KBM-7 (cell line): ENCODE measurements at places on chromosomes 16 and 17.

DNA sequence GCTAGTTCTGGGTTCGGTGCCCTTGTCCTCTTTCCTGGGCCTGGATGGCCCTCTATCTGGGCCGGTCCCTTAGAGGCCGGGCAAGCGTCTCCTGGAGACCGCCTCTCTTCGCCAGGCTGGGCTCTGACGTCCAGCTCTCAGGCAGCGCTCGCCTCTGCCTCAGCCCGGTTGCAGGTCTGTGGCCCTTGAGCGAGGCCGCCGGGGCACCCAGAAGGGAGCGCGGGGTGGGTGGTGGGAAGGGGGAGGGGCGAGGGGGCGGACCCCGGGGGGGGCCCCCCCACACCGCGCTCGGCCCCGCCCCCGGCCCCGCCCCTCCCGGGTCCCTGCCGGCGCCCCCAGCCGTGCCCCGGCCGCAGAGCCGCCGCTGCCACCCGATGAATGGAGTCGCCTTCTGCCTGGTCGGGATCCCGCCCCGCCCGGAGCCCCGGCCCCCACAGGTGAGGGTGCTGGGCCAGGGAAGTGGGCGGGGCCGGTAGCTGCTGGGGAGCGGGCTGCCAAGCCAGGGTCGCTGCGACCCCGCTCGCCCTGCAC lies at the start of gene ARHGAP23:
TSS of gene ARHGAP23 (plus strand) at position 353 of the 531 bp plus-strand sequence. CDS start at position 375, 22 bp downstream.
- DNase-seq: no peak

DNA sequence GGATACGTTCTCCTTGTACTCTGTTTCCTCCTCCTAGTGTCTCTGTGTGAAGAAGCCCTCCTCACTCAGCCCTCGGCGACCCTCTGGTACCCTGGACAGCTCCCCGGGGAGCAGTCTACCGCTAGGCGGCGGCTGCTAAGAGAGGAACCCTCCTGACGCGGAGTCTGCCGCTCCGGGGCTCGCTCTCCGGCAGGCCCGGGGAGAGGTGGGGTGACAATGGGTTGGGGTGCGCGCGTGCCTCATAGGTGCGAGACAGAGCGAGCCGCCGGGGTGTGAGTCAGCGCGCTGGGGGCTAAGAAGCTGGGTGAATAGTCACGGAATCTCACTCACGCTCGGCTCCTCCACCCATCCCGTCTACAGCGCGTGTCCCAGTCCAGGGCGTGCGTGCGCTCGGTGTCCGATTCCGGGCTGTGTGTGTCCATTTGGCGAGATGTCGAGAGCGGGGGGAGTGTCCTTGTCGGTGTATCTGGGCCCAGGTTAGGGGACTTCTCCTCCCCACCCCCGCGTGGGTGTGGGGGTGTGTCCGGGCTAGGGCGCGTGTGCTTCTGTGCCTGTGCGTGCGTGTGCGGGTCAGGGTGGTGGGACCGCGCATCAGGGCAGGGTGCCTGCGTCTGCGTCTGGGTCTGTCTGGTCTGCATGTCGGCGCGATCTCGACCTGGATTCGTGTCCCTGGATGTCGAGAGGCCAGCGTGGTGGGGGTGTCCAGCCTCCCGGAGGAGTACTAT lies 577 bp upstream of the HS3ST2 start:
- DNase-seq: peak; percentile 67

- no peak for DNase-seq
Observed at GRCh38 chr16:62190426-62190825, 154.2 kb upstream of the CDH8 start.

GRCh38 chr16:8568231-8568617 lies 22.1 kb downstream of the TMEM114 start:
- DNase-seq: no peak

DNA sequence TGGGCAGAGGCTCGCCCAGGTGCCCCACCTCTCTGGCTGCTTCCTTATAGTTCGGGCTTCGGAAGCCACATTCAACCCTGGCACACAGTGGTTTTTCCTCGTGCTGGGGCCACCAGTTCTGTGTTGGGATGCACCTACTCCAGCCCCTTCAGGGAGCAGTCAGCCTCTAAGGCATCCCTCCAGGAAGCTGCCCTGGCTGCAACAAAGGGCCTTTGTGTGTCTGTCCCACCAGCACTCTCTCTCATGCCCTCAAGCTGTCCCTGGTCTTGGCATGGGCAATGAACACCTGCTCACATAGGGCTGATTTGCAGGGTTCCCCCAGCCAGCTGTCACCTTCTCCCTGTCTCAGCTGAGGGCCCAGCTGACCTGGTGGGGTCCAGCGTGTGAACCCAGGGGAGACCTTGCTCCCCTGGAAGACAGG lies 754 bp upstream of the NOXO1 start:
- no peak for DNase-seq
